ENCODE measurements at places on chromosomes 4 and X. TPM values are rescaled to one million over a fixed set of nuclear protein-coding genes. Genes with fewer than 3 reads are reported as not detected.

DNA sequence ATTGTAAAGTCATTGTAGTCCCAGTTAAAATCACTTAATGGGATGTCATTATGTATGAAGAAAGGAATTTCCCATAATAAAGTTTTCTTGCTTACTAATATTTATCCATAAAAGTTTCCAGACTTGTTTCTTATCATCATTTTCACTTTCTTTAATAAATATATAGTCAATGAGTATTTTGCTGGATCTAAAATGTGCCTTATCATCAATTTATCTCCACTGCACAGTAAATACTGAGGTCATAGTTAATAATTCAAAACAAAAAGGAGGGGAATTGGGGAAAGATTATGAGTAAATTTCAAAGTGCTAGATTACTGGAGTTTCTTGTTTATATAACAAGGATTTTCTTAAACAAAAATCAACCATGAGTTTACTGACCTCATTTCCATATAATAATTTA is 279.5 kb upstream of the DKK2 start:
- no peaks in the 10 kb centered on the region for H3K4me1 ChIP-seq
- no peak overlapping the region for H3K4me3 ChIP-seq
- H3K27me3 ChIP-seq: no peaks in the 10 kb centered on the region
- no peaks in the 10 kb centered on the region for H3K36me3 ChIP-seq
- no peak for DNase-seq

- H3K4me3 ChIP-seq: no peak overlapping the region
- peaks cover 14% of the 10 kb centered on the region for H3K4me1 ChIP-seq
- H3K36me3 ChIP-seq: no peaks in the 10 kb centered on the region
- peak; percentile 60 for DNase-seq
- H3K27me3 ChIP-seq: no peaks in the 10 kb centered on the region
- no peak overlapping the region for H3K27ac ChIP-seq
These were observed 126.5 kb downstream of the KIT start for GRCh38 chr4:54784161-54784671.

DNA sequence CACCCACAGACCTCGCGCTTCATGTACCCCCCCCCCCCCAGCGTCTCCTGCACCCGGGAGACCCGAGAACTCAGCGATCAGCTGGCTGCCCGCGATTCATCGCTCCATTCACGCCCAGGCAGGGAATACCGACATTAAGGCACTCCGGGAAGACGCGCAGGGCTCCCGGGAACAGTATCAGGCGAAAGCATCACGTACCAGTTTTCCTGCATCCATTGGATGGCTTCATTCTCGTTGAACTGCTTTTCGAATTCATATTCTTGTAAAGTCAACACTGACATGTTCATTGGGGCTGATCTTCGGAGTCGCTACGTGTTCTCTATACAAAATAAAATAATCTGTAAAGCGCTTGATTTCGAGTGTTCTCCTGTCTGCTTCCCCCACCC is 373 bp downstream of the ELOVL6 start:
- peak overlapping the region; percentile 78 for H3K27ac ChIP-seq
- H3K4me1 ChIP-seq: peaks cover 8% of the 10 kb centered on the region
- no peaks in the 10 kb centered on the region for H3K27me3 ChIP-seq
- no peaks in the 10 kb centered on the region for H3K36me3 ChIP-seq
- H3K4me3 ChIP-seq: peak overlapping the region; percentile 84
- no peak for DNase-seq

Gene LNX1
- total RNA-seq: 7.3 TPM

- no peak for DNase-seq
- no peak overlapping the region for H3K27ac ChIP-seq
- no peak overlapping the region for H3K4me3 ChIP-seq
- no peaks in the 10 kb centered on the region for H3K27me3 ChIP-seq
These were observed 42.3 kb downstream of the NXT2 start for GRCh38 chrX:109578916-109579315.

GRCh38 chrX:134324359-134324758 is 87.4 kb downstream of the CCDC160 start:
- no peaks in the 10 kb centered on the region for H3K4me1 ChIP-seq
- H3K4me3 ChIP-seq: no peak overlapping the region
- no peaks in the 10 kb centered on the region for H3K27me3 ChIP-seq
- H3K27ac ChIP-seq: no peak overlapping the region
- H3K36me3 ChIP-seq: no peaks in the 10 kb centered on the region
- DNase-seq: no peak

GRCh38 chr4:47415719-47416118 is 47.8 kb downstream of the COMMD8 start:
- H3K36me3 ChIP-seq: no peaks in the 10 kb centered on the region
- H3K27ac ChIP-seq: no peak overlapping the region
- no peaks in the 10 kb centered on the region for H3K27me3 ChIP-seq
- H3K4me3 ChIP-seq: no peak overlapping the region
- no peak for DNase-seq

Gene REELD1
- total RNA-seq: 0.71 TPM

- no peaks in the 10 kb centered on the region for H3K36me3 ChIP-seq
- no peak for DNase-seq
- H3K4me1 ChIP-seq: no peaks in the 10 kb centered on the region
These were observed 654.5 kb downstream of the TLL1 start for GRCh38 chr4:166527500-166527899.

GRCh38 chr4:185800266-185800945 is 11.6 kb downstream of the SORBS2 start:
- peaks cover 5% of the 10 kb centered on the region for H3K4me1 ChIP-seq
- H3K36me3 ChIP-seq: no peaks in the 10 kb centered on the region
- no peaks in the 10 kb centered on the region for H3K27me3 ChIP-seq
- DNase-seq: no peak
- no peak overlapping the region for H3K27ac ChIP-seq

- H3K27ac ChIP-seq: no peak overlapping the region
- H3K27me3 ChIP-seq: no peaks in the 10 kb centered on the region
- no peak overlapping the region for H3K4me3 ChIP-seq
- DNase-seq: no peak
- no peaks in the 10 kb centered on the region for H3K36me3 ChIP-seq
These were observed 150.0 kb downstream of the ANAPC10 start for GRCh38 chr4:144948009-144948408.

GRCh38 chrX:69014200-69014599 is 151.1 kb downstream of the PJA1 start:
- no peaks in the 10 kb centered on the region for H3K4me1 ChIP-seq
- no peak overlapping the region for H3K4me3 ChIP-seq
- no peak for DNase-seq
- H3K36me3 ChIP-seq: no peaks in the 10 kb centered on the region

DNA sequence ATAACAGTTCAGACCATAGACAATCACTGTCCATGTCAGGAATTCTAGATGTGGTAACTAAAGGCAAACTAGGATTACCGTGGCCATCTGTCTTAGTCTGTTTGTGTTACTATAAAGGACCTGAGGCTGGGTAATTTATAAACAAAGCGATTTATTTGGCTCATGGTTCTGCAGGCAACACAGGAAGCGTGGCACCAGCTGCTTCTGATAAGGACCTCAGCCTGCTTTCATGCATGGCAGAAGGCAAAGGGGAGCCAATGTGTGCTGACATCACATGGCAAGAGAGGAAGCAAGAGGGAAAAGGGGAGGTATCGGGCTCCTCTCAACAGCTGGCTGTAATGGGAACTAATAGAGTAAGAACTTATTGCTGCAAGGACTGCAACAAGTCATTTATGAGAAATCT is 376.7 kb downstream of the GPM6A start:
- no peak overlapping the region for H3K27ac ChIP-seq
- H3K27me3 ChIP-seq: no peaks in the 10 kb centered on the region
- no peak overlapping the region for H3K4me3 ChIP-seq
- DNase-seq: no peak

Gene TCP11X2
- 0.30 TPM for total RNA-seq

GRCh38 chrX:46582966-46583365 is 9.4 kb downstream of the CHST7 start:
- no peaks in the 10 kb centered on the region for H3K36me3 ChIP-seq
- H3K27ac ChIP-seq: no peak overlapping the region
- H3K4me3 ChIP-seq: no peak overlapping the region
- no peaks in the 10 kb centered on the region for H3K27me3 ChIP-seq
- H3K4me1 ChIP-seq: peaks cover 15% of the 10 kb centered on the region
- DNase-seq: no peak

Gene NSUN7
- total RNA-seq: 47.1 TPM

- no peaks in the 10 kb centered on the region for H3K27me3 ChIP-seq
- DNase-seq: no peak
- H3K4me3 ChIP-seq: no peak overlapping the region
These were observed 92.8 kb downstream of the CBR4 start for GRCh38 chr4:168917138-168917779.

DNA sequence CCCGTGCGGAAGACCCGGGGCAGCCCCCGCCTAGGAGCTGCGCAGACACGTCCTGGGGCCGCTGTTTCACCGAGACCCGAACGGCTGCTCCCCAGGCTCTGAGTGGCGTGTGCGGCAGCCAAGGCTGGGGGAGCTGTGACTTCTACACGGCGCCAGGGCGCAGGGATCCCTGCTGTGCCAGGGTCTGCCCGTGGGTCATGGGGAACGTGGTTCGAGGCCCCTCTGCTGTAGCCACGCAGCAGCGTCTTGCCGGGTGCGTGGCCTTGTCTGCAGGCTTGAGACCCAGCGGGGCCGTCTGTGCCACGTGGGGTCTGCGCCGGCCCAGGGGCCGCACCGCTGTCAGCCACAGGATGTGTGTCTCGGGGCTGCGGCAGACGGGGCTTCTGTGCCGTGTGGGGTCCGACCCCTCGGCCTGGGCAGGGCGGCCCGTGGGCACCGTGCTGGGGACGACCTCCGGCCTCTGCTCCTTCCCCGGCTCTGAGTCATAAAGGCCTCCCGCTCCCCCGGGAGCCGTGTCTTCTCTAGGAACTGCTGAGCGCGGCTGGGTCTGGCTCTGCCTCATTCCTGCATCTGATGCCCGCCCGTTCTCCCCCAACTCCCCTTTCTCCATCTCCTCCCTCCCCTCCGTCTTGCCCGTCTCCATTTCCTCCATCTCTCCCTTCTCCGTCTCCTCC is 12.7 kb upstream of the GTPBP6 start:
- H3K4me3 ChIP-seq: peak overlapping the region; percentile 18
- DNase-seq: peak; percentile 85
- H3K27ac ChIP-seq: no peak overlapping the region

Gene ZNF674
- total RNA-seq: 4.1 TPM

- H3K4me1 ChIP-seq: no peaks in the 10 kb centered on the region
- no peak overlapping the region for H3K4me3 ChIP-seq
- no peaks in the 10 kb centered on the region for H3K36me3 ChIP-seq
These were observed 81.7 kb downstream of the EGF start for GRCh38 chr4:109994415-109994827.

Gene DMRTC1
- 0.29 TPM for total RNA-seq

- H3K36me3 ChIP-seq: no peaks in the 10 kb centered on the region
- H3K27ac ChIP-seq: no peak overlapping the region
- no peak for DNase-seq
- H3K4me1 ChIP-seq: peaks cover 62% of the 10 kb centered on the region
- no peaks in the 10 kb centered on the region for H3K27me3 ChIP-seq
- H3K4me3 ChIP-seq: no peak overlapping the region
These were observed 5.8 kb downstream of the YTHDC1 start for GRCh38 chr4:68344049-68344448.

DNA sequence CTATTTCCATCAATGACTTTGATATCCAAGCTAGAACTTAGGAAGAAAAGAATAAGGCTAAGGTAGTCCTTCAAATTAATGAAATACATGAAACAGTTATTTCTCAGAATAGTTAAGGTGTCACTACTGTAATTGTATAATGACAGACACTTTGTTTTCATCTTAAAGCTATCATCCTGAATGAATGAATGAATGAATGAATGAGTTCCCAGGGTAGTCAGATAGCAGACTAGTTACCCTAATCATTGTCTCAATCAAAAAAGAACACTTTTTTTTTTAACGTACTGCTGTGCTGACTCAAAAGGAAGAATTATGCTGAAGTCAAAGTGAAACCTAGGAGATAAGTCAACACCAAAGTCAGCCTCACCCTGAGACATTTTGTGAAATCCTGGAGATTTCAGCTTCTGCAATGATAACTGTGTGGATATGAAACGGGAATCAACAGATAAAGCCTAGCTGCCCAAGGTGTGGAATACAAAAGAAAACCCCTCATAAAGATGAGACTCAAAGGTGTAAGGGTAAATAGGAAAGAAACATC is 68.3 kb upstream of the CNKSR2 start:
- no peaks in the 10 kb centered on the region for H3K36me3 ChIP-seq
- H3K27me3 ChIP-seq: no peaks in the 10 kb centered on the region
- no peak for DNase-seq
- no peak overlapping the region for H3K4me3 ChIP-seq

Gene KLF8
- 14.0 TPM for total RNA-seq

Gene SLC6A8
- 8.1 TPM for total RNA-seq

Gene PPP4R3C
- not detected for total RNA-seq

Gene CENPE
- 1.9 TPM for total RNA-seq

GRCh38 chrX:51759055-51759839 is 16.0 kb downstream of the GSPT2 start:
- H3K27ac ChIP-seq: no peak overlapping the region
- no peak for DNase-seq
- H3K36me3 ChIP-seq: no peaks in the 10 kb centered on the region
- H3K4me1 ChIP-seq: no peaks in the 10 kb centered on the region
- H3K27me3 ChIP-seq: no peaks in the 10 kb centered on the region

Gene IQSEC2
- total RNA-seq: 45.1 TPM

GRCh38 chr4:40908702-40909362 is 159.1 kb downstream of the NSUN7 start:
- H3K27ac ChIP-seq: no peak overlapping the region
- H3K36me3 ChIP-seq: no peaks in the 10 kb centered on the region

GRCh38 chr4:105556206-105556605 is 3.8 kb downstream of the ARHGEF38 start:
- no peak overlapping the region for H3K27ac ChIP-seq
- H3K4me3 ChIP-seq: no peak overlapping the region
- DNase-seq: no peak
- no peaks in the 10 kb centered on the region for H3K27me3 ChIP-seq
- H3K36me3 ChIP-seq: no peaks in the 10 kb centered on the region

Gene ARHGAP4
- total RNA-seq: 33.4 TPM

DNA sequence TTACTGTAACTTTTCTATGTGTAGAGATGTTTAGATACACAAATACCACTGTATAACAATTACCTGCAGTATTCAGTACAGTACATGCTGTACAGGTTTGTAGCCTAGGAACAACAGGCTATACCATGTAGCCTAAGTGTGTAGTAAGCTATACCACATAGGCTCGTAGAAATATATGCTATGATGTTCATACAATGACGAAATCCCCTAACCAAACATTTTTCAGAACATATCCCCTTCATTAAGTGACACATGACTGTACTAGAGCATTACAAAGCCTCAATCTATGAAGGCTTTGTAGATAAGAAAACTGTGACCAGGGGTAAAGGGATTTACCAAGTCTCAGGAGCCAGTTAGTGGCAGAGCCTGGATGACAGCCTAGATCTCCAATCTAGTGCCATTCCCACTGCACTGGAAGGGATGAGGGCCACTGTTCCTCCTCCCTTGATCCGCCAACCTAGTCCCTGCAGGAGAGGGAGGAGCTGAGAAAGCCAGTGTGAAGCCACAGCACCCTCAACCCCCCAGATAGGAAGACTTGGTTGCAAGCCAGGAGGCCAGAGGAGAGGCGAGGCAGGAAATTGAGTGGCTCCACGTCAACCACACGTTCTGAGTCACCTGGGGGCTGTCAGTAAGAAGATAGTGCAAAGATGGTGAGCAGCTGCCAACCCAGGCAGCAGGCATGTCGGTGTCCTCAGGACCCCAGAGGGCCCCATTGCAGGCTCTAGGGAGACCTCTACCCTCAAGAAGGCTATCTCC is 227.7 kb downstream of the BCOR start:
- no peaks in the 10 kb centered on the region for H3K27me3 ChIP-seq
- H3K27ac ChIP-seq: no peak overlapping the region
- no peaks in the 10 kb centered on the region for H3K4me1 ChIP-seq
- no peak for DNase-seq
- no peaks in the 10 kb centered on the region for H3K36me3 ChIP-seq

Gene CRLF2
- total RNA-seq: 0.44 TPM

Gene VCX2
- total RNA-seq: not detected

Gene S100G
- not detected for total RNA-seq

All from upper lobe of left lung (tissue), 6 donors.